Progenitor cell of endocrine pancreas (in vitro differentiated cells): ENCODE measurements at places on chromosomes 3 and 15. TPM values are rescaled to one million over a fixed set of nuclear protein-coding genes. Genes with fewer than 3 reads are reported as not detected.

DNA sequence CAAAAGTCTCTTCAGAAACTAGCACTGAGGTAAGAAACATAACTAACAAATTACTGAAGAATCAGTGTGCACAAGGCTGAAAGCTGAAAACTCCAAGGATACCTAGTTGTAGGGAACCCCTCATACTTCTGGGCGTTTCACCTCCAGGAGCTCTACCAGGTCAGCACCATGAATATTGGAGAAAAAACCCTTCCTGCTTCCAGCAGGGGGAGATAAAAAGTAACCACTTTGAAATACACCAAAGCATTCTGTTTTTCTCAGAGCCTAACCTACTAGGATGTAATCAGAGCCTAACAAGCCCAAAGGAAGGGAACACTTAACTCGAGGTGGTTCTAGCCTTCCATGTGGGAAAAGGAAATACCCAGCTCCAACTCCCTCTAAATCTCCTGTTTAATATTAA lies 175.8 kb upstream of the MME start:
- DNase-seq, result no peak
- H3K36me3 ChIP-seq, result no peaks in the 10 kb centered on the region
- no peaks in the 10 kb centered on the region for H3K4me1 ChIP-seq
- H3K27ac ChIP-seq, result no peak overlapping the region
- no peak overlapping the region for H3K4me3 ChIP-seq

DNA sequence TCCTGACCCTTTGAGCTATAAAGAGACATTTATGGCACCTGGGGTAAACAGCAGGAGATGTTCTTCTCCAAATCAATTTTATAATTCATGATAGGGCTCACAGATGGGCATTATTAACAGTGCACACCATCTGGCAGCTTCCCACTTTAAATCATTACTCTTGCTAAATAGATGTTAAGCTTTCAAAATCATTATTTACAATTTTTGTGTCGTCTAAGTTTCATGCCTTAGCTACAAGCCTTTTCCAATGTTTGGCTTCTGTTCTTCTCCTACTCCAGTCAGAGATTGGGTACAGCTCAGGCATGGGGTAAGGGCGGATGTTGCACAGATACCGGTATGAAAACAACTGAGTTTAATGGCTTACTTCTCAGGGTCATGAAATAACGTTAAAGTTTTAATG lies 120.9 kb upstream of the PFN2 start:
- H3K36me3 ChIP-seq, result no peaks in the 10 kb centered on the region
- no peak overlapping the region for H3K4me3 ChIP-seq
- no peak overlapping the region for H3K27ac ChIP-seq
- H3K27me3 ChIP-seq, result no peaks in the 10 kb centered on the region
- peaks cover 3% of the 10 kb centered on the region for H3K4me1 ChIP-seq

DNA sequence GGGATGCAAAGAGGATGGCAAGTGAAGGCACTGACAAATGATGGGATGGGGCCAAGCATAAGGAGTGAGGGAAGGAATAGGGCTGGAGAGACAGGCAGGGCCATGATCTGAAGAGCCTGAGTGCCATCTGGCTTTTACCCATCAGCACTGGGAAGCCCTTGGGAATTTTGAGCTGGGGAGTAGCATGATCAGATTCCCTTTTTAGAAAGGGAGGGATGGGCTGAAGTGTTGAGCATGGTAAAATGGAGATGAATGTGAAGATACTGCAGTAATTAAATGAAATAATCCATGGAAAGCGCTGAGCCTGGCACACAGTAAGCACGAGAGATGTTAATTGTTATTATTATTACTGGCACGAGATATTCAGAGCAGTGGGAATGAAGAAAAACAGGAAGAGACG lies 9.9 kb downstream of the RBP1 start:
- no peaks in the 10 kb centered on the region for H3K27me3 ChIP-seq
- no peak overlapping the region for H3K4me3 ChIP-seq
- DNase-seq, result no peak
- H3K4me1 ChIP-seq, result peaks cover 39% of the 10 kb centered on the region

- peaks cover 1% of the 10 kb centered on the region for H3K36me3 ChIP-seq
- no peak overlapping the region for H3K4me3 ChIP-seq
- no peak overlapping the region for H3K27ac ChIP-seq
- no peaks in the 10 kb centered on the region for H3K4me1 ChIP-seq
- no peak for DNase-seq
These were observed 114.8 kb upstream of the THBS1 start for GRCh38 chr15:39465843-39466749.

- H3K4me1 ChIP-seq, result peaks cover 4% of the 10 kb centered on the region
- no peak for DNase-seq
- no peak overlapping the region for H3K4me3 ChIP-seq
- peaks cover 40% of the 10 kb centered on the region for H3K27me3 ChIP-seq
- H3K36me3 ChIP-seq, result no peaks in the 10 kb centered on the region
- no peak overlapping the region for H3K27ac ChIP-seq
These were observed 3.5 kb upstream of the CPNE4 start for GRCh38 chr3:132038198-132038825.

GRCh38 chr15:76711351-76711827 lies 193.8 kb downstream of the SCAPER start:
- H3K4me3 ChIP-seq, result no peak overlapping the region
- no peaks in the 10 kb centered on the region for H3K4me1 ChIP-seq
- H3K27ac ChIP-seq, result no peak overlapping the region
- no peak for DNase-seq
- H3K27me3 ChIP-seq, result no peaks in the 10 kb centered on the region
- H3K36me3 ChIP-seq, result peaks cover 33% of the 10 kb centered on the region

KLHL40 gene
- not detected in 2 replicates for total RNA-seq

DNA sequence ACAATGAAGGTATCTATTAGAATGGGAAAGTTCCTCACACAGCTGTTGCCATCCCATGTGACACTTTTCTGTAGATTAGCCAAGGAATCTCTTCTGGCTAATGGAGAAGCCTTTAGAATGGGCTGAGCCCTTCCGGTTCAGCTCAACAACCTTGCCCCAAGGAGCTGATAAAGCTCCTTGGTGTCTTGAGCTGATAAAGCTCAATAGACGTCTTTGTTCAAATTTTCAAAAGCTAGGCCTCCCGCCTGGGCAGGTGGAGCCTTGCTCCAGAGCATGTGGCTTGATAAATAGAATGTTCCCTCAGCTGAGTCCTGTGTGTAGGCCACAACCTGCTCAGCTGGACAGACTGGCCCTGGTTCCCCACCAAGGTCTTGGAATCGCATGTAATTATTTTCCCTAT lies 7.2 kb upstream of the BNIP2 start:
- H3K4me1 ChIP-seq, result peaks cover 9% of the 10 kb centered on the region
- H3K36me3 ChIP-seq, result no peaks in the 10 kb centered on the region
- no peaks in the 10 kb centered on the region for H3K27me3 ChIP-seq
- no peak overlapping the region for H3K27ac ChIP-seq
- H3K4me3 ChIP-seq, result no peak overlapping the region
- DNase-seq, result no peak

FRMD4B gene
- 39.1 and 41.6 TPM in 2 replicates for total RNA-seq

DNA sequence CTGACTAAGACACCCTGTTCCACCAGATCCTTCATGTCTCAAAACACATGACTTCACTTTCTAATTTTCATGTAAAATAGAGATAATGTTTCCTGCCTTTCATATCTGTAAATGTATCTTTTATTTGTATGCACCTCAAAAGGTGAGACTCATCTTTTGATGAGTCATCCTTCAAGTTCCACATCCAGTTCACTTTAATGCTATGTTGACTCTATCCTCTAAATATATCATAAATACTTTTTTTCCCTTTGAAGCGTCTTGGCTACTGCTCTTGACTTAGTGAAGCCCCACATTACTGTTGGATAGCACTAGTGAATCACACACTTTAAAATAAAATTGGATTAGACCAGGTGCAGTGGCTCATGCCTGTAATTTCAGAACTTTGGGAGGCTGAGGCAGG lies 741.1 kb downstream of the VGLL3 start:
- peaks cover 11% of the 10 kb centered on the region for H3K4me1 ChIP-seq
- H3K27ac ChIP-seq, result no peak overlapping the region
- no peak overlapping the region for H3K4me3 ChIP-seq
- no peaks in the 10 kb centered on the region for H3K27me3 ChIP-seq

APPL1 gene
- total RNA-seq, result 37.3 and 40.2 TPM in 2 replicates

DNA sequence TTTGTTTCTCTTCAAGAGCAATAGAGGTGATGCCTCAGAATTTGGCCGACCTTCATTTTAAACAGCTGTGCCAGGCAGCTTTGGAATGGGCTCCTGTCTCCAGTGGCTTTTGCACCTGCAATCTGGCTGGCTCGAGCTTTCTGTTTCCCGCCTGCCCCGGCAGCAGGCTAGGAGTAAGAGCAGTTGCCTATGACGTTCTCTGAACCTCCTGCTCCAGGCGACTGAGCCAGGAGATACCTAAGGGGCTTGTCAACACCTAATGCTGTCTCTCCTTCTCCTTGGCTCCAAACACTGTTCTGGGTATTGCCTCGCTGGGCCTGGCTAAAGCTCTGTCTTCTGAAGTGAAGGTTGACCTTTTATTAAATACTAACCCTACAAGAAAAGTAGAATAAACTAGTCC lies 229.9 kb downstream of the LRRN1 start:
- no peak overlapping the region for H3K27ac ChIP-seq
- no peak for DNase-seq
- H3K36me3 ChIP-seq, result peaks cover 1% of the 10 kb centered on the region
- H3K4me1 ChIP-seq, result peaks cover 1% of the 10 kb centered on the region
- no peak overlapping the region for H3K4me3 ChIP-seq

DNA sequence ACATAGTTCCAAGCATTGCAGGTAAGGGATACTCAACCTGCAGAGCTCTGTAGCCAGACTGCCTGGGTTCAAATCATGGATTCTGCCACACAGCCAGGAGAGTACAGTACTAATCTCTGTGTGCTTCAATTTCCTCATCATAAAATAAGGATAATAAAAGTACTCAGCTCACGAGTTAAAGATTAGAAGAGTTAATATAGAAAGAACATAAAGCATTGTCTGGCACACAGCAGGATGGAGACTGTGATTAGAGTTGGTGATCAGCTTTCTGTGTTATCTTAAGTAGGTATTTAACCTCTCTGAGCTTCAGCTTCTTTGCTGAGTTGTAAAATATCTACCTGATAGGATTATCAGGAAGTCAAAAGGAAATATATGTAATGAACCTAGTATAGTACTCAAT lies 2.7 kb downstream of the CEP70 start:
- no peaks in the 10 kb centered on the region for H3K27me3 ChIP-seq
- no peak overlapping the region for H3K4me3 ChIP-seq
- no peak overlapping the region for H3K27ac ChIP-seq
- H3K4me1 ChIP-seq, result peaks cover 9% of the 10 kb centered on the region

DNA sequence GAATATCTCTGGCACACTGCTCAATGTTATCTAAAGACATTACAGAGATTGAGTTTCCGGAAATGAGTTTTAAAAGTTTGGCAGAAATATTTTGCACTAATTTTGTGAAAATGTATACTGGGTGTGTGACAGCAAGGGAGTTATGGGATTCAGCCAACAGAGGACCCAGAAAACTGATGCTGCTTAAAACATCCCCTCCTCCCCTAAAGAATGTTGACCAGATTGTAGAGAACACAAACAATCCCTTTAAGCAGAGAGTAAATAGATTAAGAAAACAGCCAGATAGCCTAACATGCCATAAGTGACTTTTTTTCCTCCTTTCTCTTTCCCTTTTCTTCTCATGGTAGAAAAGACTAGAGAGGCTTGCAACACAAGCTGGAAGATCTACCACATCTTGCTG lies 928.0 kb upstream of the ALCAM start:
- peaks cover 7% of the 10 kb centered on the region for H3K4me1 ChIP-seq
- no peak overlapping the region for H3K4me3 ChIP-seq
- H3K36me3 ChIP-seq, result no peaks in the 10 kb centered on the region
- no peaks in the 10 kb centered on the region for H3K27me3 ChIP-seq

DNA sequence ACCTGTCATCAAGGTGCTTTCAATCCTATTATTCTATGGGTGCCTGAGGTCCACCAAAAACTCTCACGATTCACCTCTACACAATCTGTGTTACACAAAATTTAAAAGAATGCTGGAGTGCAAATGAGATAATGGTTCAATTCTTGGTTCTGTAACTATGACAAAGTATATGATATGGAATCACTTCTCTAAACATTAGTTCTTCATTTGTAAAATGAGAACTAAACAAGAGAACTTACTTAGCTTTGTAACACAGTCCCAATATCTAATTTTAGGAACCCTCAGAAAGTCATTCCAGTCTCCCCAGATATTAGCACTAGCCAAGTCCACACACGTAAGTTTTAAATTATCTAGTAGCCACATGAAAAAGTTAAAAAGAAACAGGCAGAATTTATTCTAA lies 111.5 kb downstream of the TBL1XR1 start:
- no peak overlapping the region for H3K4me3 ChIP-seq
- no peak for DNase-seq
- H3K36me3 ChIP-seq, result peaks cover 23% of the 10 kb centered on the region
- H3K27me3 ChIP-seq, result no peaks in the 10 kb centered on the region
- H3K27ac ChIP-seq, result no peak overlapping the region

GPR149 gene
- not detected in 2 replicates for total RNA-seq

GRCh38 chr3:185153171-185153771 lies 411 bp upstream of the C3orf70 start:
- H3K27ac ChIP-seq, result peak overlapping the region; percentile 76
- no peaks in the 10 kb centered on the region for H3K36me3 ChIP-seq
- H3K27me3 ChIP-seq, result peaks cover 38% of the 10 kb centered on the region
- peaks cover 3% of the 10 kb centered on the region for H3K4me1 ChIP-seq
- H3K4me3 ChIP-seq, result peak overlapping the region; percentile 85

DNA sequence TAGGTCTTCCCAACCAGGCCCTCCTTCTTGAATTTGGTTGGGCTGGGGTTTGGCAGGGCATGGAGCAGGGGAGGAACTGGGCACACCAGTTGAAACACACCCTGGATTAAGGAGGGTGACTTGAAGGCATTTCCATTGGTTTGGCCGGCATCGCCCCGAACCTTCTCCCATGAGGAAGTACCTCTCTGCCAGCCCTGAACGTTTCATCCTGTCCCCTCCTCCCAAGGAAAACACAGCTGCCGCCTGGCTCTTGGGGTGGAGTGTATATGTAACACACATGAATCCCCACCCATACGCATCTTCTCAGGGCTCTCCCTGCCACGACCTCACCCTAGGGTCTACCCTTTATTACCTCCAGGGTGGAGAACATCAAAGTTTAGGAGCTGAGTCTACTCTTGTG lies 14.6 kb downstream of the UBAP1L start:
- H3K27ac ChIP-seq, result no peak overlapping the region
- no peak overlapping the region for H3K4me3 ChIP-seq
- H3K36me3 ChIP-seq, result peaks cover 13% of the 10 kb centered on the region
- peaks cover 2% of the 10 kb centered on the region for H3K4me1 ChIP-seq

CACNA1D gene
- 6.3 and 8.1 TPM in 2 replicates for total RNA-seq

- H3K27me3 ChIP-seq, result no peaks in the 10 kb centered on the region
- DNase-seq, result no peak
- H3K4me1 ChIP-seq, result peaks cover 60% of the 10 kb centered on the region
- no peak overlapping the region for H3K4me3 ChIP-seq
- H3K36me3 ChIP-seq, result no peaks in the 10 kb centered on the region
These were observed 149.0 kb downstream of the PGPEP1L start for GRCh38 chr15:98858610-98859023.

IFRD2 gene
- total RNA-seq, result 49.0 and 58.7 TPM in 2 replicates

LINGO1 gene
- 35.1 and 41.3 TPM in 2 replicates for total RNA-seq
